Calu3 (cell line): ENCODE measurements at places on chromosomes 5 and 9. TPM values are rescaled to one million over a fixed set of nuclear protein-coding genes. Genes with fewer than 3 reads are reported as not detected.

RFESD gene
- 1.8 and 2.9 TPM in 2 replicates for total RNA-seq

TTC39B gene
- total RNA-seq = 6.0 and 7.5 TPM in 2 replicates

RNF183 gene
- 0.76 and 1.5 TPM in 2 replicates for total RNA-seq

PRSS3 gene
- total RNA-seq = 19.0 and 29.5 TPM in 2 replicates

MRRF gene
- 45.7 and 47.1 TPM in 2 replicates for total RNA-seq

STK32A gene
- total RNA-seq = 29.5 and 32.5 TPM in 2 replicates

DYNC2I2 gene
- total RNA-seq = 52.4 and 53.2 TPM in 2 replicates

DNA sequence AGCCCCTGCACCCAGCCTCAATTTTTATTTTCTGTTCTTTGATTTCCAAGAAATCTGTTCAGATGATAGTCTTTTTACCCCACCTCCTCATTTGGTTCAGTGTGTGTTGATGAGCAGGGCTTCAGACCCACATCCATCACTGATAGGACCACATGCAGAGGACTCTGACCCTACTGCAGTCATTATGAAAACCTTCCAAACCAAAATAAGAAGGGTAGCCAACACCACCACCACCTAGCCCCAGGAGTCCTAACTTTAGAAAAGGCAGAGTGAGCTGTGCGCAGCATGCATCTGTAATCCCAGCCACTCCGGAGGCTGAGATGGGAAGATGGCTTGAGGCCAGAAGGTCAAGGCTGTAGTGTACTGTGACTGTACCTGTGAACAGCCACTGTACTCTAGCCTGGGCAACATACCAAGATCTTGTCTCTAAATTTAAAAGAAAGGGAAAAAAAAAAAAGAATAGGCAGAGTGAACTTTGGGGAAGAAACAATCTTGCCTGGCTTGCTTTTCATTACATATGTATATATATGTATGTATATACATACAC, 13.0 kb downstream of the CDKN2AIPNL start:
- DNase-seq = no peak

GRCh38 chr5:36494841-36495601, 111.4 kb upstream of the SLC1A3 start:
- DNase-seq = no peak

DNA sequence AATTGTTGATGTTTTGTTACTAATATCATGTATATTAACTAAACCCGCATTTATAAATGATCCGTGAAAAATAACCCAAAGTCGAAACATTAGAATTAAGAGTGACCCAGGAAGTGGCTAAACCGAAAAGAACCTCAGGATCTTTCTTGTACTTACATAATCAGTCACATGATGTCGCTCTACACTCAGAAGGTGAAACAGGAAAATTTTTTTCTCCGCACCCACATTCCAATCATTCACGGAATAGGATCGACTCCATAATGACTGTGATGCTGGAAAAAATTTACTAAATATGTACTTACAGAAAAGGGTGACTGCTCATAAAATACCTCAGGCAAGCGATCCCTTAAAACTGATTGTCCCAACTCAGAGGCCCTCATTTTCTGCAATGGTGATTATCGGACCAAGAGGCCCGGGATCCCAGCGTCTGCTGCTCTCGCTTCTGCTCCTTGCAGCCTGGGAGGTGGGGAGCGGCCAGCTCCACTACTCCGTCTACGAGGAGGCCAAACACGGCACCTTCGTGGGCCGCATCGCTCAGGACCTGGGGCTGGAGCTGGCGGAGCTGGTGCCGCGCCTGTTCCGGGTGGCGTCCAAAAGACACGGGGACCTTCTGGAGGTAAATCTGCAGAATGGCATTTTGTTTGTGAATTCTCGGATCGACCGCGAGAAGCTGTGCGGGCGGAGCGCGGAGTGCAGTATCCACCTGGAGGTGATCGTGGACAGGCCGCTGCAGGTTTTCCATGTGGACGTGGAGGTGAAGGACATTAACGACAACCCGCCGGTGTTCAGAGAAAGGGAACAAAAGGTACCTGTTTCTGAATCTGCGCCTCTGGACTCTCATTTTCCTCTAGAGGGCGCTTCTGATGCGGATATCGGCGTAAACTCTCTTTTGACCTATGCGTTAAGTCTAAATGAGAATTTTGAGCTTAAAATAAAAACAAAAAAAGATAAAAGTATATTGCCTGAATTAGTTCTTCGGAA, at the start of gene PCDHA12:
Gene PCDHA12 (plus strand): TSS at position 224 of the 981 bp plus-strand sequence. CDS start 165 bp downstream, at position 389.
- no peak for DNase-seq

GRCh38 chr9:124212381-124213050, 45.2 kb upstream of the NEK6 start:
- no peak for DNase-seq

- DNase-seq = peak; percentile 40
These were observed 20.4 kb downstream of the ANKS6 start for GRCh38 chr9:98775831-98776441.

DNA sequence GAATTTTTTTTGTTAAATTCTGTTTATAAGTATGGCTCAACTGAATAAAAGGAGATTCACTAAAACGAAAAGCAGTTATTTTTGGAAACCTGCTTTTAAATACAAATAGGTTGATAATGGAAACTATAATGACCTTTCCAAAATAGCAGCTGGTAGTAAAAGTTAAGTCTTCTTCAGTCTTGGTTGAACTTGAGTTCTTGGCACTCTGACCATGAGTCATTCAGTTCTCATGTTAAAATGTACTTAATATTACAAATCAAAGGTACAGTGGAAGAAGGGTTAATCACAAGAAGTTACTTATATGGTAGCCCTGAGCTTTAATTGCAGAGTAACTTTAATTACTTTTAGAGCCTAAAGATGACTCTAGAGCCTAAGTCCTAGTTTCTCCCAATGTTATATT, 62.1 kb downstream of the KLF9 start:
- no peak for DNase-seq

- no peak for DNase-seq
These were observed 17.6 kb downstream of the RGMB start for GRCh38 chr5:98791001-98791519.

- no peak for DNase-seq
These were observed 5.0 kb downstream of the CPEB4 start for GRCh38 chr5:173893192-173893561.

DNA sequence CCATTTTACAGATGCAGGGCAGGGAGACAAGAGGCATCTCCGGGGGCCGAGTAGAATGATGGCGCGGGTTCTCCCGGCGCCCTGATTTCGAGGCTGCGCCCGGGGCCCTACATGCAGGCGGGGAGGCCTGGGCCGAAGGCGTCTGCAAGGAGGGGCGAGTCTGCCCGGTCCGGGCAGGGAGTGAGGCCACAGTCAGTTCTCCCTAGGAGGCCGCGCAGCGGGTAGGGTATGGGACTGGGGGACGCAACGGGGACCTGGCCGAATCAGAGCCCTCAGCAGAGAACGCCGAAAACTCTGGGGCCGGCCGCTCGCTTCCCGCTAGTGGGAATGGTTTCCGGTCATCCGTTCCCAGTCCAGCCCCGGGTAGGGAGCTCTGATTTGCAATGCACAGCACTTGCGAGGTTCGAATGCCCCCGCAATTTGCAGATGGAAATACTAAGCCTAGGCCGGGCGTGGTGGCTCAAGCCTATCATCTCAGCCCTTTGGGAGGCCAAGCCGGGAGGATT, 6.4 kb downstream of the TLX3 start:
- DNase-seq = no peak

DNA sequence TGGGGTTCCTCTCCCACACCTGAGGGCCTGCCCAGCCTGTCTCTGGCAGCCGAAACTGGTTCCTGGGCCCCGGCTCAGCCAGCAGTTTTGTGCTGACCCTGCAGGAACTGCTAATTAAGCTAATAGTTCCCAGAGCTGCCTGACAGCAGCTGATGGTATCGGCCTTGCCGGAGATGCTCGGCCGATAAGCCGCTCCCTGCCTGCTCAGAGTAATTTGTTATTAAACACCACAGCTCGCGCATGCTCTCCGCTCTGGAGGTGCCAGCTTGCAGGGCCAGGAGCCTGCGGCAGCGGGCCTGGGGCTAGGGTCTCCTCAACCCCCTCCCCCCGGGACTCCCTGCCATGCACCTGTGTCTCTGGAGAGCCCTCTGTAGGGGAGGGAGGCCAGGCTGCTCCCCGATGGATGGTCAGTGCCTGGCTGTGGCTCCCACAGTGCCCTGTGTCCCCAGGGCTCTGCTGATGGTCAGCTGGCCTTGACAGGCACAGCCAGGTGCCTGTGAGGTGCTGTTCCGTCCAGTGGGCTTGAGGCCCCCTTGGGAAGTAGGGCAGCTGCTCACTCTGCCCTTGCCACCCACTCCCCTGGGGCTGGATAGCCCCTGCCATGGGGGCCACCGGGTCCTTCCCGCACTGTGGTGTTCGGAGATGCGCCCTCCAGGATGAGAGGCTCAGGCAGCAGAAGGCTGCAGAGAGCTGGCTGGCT, 41.7 kb downstream of the RXRA start:
- no peak for DNase-seq

- no peak for DNase-seq
These were observed 8.4 kb upstream of the KIF12 start for GRCh38 chr9:114107286-114108001.

DNA sequence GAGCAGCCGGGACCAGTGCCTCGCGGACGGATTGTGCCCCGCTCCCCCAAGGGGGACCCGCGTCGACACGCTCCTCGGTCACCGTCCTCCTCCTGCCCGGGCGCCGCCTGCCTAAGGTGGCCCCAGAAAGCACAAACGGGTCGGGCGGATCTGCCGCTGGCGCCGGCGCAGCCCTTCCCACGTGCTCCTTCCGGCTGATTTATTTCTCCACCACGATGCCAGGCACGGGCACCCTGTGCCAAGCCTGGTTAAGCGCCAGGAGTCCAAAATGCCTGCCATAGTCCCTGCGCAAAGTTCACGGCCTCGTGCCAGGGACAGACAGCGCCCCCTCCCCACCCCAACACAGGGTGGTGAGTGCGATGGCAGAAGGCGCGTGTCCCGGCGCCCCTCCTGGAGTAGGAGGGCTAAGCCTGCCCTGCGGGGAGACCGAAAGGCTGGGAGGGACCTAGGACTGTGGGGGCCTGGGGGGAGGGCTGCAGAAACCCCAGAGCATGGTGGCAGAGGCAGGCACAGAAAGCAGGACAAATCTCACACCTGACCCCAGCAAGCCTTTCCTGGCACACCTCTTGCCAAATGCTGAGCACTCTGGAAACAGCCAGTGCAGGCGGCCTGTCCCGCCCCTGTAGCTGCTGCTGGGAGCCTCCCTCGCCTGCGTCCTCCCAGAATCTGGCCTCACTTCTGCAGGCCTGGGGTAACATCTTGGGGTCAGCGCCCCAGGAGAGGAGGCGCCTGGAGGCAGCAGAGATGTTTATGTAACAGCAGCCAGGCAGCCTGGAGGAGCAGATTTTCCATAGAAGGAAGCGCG, 1.1 kb upstream of the NOTCH1 start:
- peak; percentile 44 for DNase-seq

DNA sequence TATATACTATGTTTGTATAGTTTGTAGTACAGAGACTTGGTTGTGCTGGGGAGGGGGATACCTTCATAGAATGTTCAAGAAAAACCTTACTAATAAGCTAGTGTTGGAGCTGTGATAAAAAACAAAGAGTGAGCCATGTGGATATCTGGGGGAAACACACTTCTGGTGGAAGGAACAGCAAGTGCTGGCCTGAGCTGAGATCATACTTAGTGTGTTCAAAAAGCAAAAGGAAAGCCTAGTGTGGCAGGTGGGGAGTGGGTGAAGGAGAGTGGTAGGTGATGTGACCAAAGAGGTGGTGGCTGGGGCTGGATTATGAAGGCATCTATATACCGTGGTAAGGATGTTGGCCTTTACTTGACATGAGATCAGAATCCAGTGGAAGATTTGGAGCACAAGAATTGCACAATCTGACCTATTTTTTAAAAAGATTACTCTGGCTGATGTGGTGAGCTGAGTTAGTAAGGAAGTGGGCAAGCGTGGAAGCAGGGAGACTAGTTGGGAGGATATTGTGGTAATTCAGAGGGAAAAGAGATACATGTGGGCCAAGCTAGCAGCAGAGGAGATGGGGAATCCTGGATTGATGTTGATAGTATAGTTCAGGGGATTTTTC, 26.6 kb downstream of the PALM2AKAP2 start:
- no peak for DNase-seq

- no peak for DNase-seq
These were observed 195.2 kb upstream of the PTGER4 start for GRCh38 chr5:40484495-40484894.

- no peak for DNase-seq
These were observed 699.4 kb upstream of the FAM174A start for GRCh38 chr5:99835791-99836190.

- no peak for DNase-seq
These were observed 242.1 kb downstream of the BNC2 start for GRCh38 chr9:16628413-16628812.

- DNase-seq = no peak
These were observed 101.9 kb downstream of the ZNF608 start for GRCh38 chr5:124644582-124644981.

- no peak for DNase-seq
These were observed 430.3 kb downstream of the ARHGEF28 start for GRCh38 chr5:74056107-74056788.
